ENCODE measurements at places on chromosomes 16 and 17.

- no peak for DNase-seq
Observed at GRCh38 chr17:50765454-50766221, 1.7 kb downstream of the ANKRD40CL start.

- DNase-seq: no peak
Observed at GRCh38 chr16:29156511-29156910, 171.7 kb downstream of the LAT start.

DNA sequence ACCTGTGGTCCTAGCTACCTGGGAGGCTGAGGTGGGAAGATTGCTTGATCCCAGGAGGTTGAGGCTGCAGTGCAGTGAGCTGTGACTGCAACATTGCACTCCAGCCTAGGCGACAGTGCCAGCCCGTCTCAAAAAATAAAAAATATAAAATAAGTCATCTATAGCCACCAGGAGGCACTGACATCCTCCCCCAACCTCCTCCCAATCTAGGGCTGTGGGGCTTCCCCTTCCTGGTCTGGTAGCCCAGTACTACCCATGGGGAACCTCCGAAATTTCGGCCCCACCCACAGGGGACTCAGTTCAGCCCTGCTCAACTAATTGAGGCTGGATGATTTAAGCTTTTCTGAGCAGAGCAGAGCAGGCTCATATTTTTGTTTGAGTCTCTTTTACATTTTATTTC lies 3.2 kb downstream of the ZSCAN10 start:
- DNase-seq: no peak

DNA sequence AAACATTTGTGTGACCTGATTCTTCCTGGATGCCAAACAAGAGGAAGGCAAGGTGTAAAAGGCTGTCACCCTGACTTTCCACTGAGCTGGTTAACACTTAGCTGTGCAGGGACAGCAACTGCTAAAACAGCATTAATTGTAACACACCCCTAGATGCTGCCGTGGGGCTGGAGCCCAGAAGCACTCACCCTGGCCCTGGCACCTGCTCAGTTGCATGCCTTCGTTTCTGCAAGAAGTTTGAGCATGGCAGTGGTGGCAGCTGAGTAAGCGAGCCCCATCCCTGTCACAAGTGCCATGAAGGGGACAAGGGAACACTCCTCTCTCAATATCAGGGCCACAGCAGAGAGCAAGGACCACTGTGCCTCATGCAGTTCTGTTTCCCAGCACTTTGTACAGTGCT lies 330.2 kb downstream of the TMEM114 start:
- no peak for DNase-seq

- no peak for DNase-seq
Observed at GRCh38 chr16:28210264-28210663, 1.5 kb downstream of the XPO6 start.

- no peak for DNase-seq
Observed at GRCh38 chr16:2086106-2086742, 38.4 kb downstream of the TSC2 start.

DNA sequence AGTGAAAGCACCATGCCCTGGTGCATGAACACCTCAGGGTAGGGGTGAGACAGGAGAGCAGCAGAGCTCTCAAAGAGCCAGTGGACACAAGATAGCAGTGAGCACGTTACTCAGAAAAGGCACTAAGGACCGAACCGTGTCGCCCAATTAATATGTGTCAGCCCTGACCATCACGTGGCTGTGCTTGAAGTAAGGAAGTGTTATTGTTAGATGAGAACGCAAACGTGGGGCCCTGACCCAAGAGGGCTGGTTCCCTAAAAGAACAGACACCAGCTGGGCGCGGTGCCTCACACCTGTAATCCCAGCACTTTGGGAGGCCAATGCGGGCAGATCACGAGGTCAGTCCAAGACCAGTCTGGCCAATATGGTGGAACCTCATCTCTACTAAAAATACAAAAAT lies 16.3 kb downstream of the AXIN1 start:
- no peak for DNase-seq

DNA sequence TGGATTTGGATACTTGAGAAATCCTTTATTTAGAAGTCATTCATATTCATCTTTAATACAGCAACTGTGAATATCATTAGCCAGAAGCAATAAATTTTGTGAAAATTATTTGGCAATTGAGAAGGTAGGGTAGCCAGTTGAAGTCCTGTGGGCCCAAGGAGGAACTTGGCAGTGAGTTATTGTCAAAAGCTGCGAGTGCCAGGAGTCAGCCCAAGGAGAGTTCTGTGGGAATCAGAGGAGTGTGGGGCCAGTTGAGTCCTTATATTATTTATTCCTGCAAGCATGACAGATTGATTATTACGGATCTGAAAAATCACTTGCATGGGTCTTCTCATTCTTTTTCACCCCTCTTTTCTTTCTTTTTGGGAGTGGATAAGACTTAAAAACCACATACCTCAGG lies 38.3 kb downstream of the PRKCA start:
- DNase-seq: no peak

GRCh38 chr17:77319211-77320043 lies 178.7 kb downstream of the SEC14L1 start:
- DNase-seq: no peak

DNA sequence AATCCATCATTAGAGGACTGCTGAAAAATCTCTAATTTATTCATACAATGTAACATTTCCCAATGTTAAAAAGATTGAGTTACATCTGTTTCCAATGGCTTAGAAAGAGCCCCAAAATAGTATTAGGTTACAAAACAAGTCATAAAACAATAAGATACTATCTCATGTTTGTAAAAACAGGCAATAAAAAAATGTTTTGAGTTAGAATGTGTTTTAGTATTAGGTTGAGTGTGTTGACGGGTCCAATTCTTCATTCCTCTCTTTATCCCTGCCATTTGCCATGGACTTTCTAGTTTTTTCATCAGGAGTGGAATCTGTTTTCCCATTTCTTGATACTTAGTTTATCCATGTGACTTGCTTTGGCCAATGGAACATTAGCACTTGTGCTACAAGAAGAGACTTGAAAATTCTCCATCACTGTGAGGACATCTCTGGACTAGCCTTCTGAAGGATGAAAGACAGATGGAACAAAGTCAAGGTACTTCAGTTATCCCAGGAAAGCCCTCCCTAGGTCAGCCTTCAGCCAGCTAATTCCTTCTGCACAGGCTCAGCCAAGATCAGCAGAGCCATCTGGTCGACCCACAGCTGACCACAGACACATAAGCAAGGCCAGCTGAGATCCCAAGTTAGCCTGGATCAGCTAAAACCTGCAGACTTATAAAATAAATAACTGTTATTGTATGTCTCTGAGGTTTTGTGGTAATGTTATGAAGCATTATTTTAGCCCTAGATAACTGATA lies 83.3 kb downstream of the HS3ST3A1 start:
- no peak for DNase-seq

GRCh38 chr17:49053171-49053829 lies 56.1 kb downstream of the IGF2BP1 start:
- DNase-seq: no peak

DNA sequence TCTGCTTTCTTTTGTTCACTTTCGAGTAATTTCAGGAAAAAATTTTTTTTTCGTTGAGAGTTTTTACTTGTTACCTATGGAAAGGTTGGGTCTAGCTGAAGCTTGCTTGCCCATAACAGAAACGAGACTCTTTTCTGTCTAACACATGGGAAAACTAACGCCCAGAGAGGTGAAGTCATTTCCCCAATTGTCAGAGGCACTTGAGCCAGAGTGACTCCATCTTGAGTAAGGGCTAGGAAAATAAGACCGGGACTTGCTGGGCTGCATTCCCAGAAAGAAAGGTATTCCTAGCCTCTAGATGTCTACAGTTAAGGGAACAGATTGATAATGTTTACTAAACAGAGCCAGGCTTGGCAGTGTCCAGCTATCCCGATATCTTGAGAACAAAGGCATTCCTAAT lies 26.8 kb downstream of the PRKCB start:
- no peak for DNase-seq

DNA sequence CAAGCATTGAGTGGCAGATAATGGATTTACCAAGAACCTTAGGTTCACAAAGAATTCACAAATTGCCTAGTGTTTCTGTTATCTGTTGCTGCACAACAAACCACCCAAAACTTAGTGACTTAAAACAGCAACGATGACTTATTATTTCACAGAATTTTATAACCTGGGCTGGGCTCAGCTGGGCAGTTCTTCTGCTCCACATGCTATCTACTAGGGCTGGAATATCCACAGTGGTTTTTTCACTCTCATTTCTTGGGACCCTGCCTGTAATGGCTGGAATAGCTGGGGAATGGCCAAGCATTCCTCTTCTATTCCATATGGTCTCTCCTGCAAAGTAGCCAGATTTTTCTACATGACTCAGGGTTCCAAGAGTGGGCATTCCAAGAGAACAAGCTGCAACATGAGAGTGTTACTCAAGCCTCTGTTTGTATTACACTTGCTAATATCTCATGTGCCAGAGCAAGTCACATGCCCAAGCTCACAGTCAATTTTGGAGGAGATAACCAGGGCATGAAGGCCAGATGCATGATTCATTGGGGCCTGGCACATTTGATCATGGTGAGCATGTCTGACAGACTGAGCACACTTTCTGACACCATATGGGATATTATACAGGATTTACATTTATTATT lies 4.9 kb upstream of the PSMD7 start:
- no peak for DNase-seq

GRCh38 chr17:70414300-70414699 lies 245.0 kb downstream of the KCNJ2 start:
- no peak for DNase-seq

DNA sequence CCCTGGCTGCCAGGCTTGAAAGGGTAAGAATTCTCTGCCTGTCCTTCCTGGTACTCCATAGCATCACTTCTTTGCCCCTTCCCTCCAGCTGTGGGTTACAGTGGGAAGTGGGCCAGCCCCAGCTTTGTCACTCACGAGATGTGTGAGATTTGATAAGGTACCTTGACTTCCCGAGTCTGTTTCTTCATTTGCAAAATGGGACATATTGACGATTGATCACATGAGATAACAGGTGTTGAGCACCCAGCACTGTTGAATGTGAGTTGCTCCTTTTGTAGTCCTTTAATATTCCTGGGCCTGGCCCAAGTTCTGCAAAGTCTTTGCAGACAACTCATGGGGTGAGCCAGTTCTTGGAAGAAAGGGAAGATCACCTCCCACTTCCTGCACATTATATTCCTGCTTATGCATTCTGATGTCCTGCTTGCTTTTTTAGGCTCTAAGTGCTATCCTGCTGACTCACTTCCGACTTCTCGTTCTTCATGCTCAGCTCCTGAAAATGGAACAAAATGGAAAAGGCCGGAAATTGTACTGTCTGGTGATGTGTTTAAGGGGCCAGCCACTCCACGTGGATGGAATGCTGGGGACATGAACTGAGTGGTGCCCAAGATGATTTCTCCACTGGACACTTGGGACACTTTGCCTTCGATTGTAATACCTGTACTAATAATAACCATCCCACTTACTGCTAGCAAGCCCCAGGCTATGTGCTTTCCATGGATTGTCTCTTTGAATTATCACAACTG lies 8.3 kb upstream of the NLK start:
- no peak for DNase-seq

DNA sequence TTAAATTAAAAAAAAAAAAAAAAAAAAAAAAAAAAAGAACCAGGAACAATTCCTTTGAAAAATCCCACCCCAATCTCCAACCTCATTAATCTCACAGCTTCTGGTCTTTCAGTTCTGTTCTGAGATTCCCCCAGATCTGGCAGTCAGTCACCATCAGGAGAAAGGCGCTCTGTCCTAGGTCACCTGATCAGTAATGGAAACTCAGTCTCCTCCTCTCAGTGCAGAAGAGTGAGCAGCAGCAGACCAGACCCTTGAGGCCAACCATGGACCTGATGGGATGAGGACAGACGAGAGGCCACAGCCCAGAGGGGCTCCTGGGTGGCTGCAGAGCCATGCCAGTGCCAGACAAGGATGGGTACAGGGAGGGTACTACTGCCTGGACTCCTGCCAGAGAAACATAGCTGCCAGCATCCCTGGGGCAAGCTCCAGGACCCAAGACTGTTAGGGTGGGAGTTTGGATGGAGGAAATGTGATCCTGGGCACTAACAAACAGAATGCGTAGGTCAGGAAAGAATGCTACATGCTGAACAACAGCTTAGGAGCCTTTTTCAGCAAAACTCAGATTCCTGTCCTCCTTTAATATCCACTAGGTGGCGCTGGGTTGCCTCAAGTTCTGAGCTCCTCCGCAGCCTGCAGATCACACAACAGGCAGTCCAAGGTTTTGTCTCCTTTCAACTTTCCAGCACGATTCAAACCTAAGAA lies 28.7 kb downstream of the MPG start:
- peak; percentile 24 for DNase-seq

- no peak for DNase-seq
Observed at GRCh38 chr17:3685174-3685573, 10.8 kb downstream of the P2RX5 start.

DNA sequence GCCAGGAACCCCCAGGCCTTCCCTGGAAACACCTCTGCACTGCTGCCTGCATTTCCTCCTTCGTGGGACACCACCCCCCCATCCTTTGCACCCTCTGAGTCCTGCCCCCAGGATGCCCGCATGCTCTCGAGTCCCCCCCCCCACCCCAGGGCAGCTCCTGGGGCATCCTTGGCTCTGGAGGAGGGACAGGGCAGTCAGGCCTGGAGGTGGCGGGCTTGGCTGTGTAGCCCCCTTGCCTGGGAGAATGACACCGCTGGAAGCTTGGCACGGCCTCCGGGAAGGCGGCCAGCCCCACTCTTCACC lies 98.9 kb upstream of the GSE1 start:
- no peak for DNase-seq

DNA sequence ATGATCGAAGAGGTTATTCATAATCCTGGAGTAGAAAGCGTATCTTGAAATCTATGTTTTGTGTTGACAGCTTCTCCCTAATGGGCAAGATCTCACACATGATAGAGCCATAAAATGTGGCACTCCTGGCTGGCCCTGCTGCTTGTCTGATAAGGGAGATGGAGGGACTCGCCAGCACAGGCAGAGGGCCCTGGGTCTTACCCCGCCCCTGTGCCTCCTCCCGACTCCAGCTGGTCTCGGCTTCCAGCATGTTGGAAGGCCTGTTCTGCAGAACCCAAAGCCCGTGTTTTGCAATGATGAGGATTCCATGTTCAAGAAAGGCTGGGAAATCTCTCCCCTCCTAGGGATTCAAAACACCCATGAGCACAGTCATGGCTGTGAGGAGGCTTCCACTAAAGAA lies 106.7 kb upstream of the SDK2 start:
- no peak for DNase-seq

GRCh38 chr16:74521691-74522090 lies 85.2 kb downstream of the GLG1 start:
- DNase-seq: no peak

- DNase-seq: no peak
Observed at GRCh38 chr16:66324815-66325515, 41.5 kb upstream of the CDH5 start.

- DNase-seq: no peak
Observed at GRCh38 chr16:88835383-88835782, 21.4 kb downstream of the GALNS start.
